IMR-90 (cell line): ENCODE measurements at places on chromosomes 12 and 14. TPM values are rescaled to one million over a fixed set of nuclear protein-coding genes. Genes with fewer than 3 reads are reported as not detected.

HOXC4 gene
- under 0.01 TPM in 1 of 2 replicates, not detected in the other for total RNA-seq

HHIPL1 gene
- total RNA-seq: 0.56 and 0.72 TPM in 2 replicates

DNA sequence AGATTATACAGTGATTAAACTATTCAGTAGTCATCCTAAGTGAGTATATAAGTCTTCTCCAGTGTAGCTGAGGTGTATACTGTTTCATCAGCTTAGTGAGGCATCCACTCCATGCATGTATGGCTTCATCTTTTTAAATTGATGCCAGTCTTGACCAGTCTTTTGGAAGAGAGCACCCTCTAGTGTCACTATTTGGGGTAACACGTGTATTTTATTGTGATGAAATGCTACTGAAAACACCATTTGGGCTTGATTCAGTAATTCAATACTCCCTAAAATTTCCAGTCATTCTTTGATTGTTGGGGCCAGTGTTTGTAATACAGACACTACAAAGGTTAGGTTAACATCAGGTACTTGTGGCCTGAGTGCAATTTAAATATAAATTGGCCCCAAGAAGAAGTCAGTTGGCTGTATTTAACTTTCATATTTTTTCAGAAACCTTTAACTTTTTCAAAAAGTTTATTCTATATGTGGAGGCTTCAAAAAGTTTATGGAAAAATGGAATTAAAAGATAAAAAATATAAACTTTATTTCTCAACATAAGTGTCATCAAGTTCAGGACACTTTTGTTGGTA is 35.3 kb downstream of the MIPOL1 start:
- peak; percentile 69 for DNase-seq

DNA sequence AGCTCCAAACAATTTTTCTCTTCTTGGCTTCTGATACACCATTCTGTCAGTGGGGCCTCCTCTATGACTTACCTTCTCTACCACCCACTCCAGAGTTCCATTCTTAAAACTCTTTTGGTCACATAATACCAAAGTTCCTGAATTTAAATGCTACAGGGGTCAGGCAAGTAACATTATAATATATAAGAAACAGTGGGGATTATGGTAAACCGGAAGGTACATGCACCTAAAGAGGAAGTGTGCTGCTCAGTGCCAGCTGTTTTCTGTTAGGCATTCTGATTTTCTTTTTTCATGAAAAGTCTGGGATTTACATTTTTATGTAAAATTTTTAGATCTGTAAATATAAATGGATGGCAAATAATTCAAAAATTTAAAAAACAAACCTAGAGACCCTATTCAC is 39.9 kb downstream of the SOS2 start:
- DNase-seq: no peak

DNA sequence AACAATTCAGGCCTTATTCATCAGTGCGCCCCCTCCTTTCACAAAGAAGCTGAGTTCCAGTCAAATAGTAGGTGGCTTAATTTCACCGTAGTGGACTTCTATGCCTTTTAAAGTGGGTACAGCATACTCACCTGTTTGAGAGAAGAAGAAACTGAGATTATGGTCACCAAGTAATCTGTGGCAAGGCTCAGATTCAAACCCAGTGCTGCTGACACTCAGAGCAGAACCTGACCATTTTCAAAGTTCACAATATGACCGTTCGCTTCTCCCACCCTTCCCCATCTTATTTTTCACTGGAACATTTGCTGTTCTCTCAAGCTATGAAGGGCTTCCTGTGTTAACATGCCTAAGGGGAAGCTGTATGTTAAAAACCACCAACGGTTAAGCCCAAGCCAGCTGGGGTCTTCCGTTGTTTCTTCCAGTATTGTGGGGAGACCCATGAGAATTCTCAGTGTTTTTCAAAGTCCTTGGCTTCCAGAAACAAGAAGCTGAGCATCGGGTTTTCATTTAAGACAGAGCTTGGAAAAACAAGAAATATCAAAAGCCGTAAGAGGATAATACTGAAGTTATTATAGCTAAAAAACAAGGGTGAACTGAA is 6.1 kb upstream of the PSMA6 start:
- DNase-seq: no peak

DNA sequence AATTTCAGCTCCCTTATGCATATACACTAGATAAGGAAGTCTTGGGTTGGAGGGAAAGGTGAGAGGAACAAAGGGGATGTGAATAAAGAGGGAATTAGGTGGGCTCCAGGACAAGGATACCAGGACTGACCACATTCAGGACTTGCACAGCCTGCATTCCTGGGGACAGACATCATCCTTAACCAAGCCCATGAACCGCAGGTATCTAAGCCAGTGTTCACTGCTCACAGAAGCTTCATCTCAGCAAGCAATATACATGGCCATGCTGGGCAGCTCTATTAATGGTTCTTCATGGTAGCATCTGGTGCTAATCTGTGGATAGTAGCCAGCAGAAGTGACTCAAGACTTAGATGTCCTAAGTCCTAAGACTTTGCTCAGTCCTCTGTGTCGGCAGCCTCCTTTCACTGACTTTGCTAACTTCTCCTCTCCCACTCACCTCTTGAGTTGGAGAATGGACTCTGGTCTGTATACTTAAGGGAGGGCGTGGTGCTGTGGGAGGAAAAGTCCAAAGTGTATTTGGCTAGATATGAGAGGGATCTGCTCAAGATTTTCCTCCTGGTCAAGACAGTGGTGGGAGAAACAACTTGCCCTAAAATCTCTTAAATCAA is 136.1 kb downstream of the ASCL1 start:
- DNase-seq: no peak

DNA sequence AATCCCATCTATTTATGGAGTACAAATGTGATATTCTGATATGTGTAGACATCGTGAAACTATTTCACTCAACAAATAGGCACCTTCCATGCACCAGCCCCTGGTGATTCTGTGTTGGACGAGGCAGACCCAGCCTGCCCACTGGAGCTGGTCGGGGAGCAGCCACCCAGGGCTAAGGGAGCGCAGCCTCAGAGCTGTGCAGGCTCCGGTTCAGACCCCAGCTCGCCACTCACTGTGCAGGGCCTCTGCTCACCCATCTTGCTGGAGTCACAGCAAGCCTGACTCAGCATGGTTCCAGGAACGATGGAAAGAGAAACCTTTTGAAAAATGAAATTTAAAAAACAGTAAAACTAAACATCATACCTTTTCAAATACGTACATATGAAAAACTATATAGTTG is 52.3 kb upstream of the BCL11B start:
- DNase-seq: no peak

DNA sequence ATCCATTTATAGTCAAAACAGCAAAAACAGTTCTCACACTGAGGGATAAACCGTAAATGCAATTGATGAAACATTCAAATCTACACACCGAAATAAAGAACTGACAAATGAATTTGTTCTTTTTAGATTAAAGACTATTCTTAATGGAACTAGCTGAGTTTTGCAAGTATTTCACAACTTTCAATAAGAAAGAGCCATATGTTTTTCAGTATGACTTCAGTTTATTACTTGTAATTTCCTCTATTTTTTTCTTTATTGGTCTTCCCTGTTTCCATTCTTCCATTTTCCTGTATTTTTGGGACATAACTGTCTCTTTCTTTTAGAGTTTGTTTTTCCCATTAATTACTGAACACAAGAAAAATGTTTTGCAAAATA is 4.3 kb downstream of the BCAT1 start:
- no peak for DNase-seq

DNA sequence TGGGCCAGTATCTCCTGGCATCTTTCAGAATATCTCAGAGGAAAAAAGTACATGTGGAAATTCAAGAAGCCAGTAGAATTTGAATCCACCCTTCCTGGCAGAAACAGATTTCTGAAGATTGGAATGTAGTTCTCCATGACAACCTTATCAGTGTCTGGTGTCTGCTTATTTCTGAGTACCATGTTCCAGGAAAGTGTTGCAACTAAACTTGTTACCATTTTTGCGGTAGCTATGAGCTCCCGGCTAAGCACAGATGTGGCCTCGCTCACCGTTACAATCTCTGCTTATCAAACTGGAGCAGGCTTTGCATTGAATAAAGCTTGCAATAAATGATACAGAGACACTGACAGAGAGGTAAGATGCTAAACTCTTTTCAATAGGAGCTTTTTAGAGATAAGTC is 13.0 kb upstream of the ITPR2 start:
- DNase-seq: peak; percentile 97

DNA sequence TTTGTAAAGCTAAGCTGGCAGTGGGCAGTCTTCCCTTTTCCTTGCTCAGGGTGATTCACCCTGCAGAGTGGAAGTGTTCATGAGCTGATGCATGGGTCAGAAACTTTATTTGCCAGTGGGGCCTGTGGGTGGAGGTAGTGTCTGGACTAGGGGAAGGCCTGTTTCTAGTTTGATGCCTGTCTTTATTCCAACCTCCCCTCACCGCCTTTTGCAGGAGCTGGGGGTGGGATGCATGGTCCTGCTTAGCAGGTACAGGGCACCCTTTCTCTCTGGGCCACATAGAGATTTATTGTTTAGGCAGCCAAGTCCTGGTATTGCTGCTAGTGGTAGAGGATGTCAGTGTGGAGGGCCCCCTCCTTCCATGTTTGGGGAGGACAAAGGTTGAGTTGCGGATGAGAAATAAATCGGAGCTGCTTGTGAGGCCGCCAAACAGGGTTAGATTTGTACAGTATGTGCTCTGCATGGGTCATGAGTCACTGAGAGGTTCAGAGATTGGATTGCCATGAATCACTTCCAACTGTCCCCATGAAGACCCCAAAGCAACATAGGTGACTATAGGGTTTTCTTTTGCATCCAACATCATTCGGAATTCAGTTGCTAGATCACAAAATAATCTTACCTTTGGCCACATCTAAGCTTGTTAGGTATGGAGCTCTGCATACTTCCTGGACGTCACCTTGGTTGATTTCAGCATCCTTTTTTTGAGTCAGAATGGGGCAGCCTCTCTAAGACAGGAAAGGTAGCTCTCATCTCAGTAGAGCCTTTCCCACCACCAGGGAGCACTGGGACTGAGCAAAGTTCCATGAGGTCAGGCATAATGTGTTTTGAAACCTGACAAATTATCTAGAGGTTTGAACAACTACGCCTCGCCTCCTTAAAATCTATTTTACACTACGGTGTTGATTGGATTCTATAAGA is 8.8 kb downstream of the SMOC1 start:
- DNase-seq: peak; percentile 71
